Thoracic aorta (tissue), 2 donors: ENCODE measurements at places on chromosomes 2 and 18. TPM values are rescaled to one million over a fixed set of nuclear protein-coding genes. Genes with fewer than 3 reads are reported as not detected.

- H3K4me3 ChIP-seq: no peak overlapping the region
- H3K4me1 ChIP-seq: no peaks in the 10 kb centered on the region
- H3K36me3 ChIP-seq: no peaks in the 10 kb centered on the region
- H3K27ac ChIP-seq: no peak overlapping the region
- no peaks in the 10 kb centered on the region for H3K27me3 ChIP-seq
Measured at GRCh38 chr2:116719836-116720235, 1094.7 kb upstream of the DDX18 start.

GRCh38 chr2:86333378-86333777 lies 4.0 kb downstream of the REEP1 start:
- H3K36me3 ChIP-seq: no peaks in the 10 kb centered on the region
- no peak for DNase-seq
- peaks cover 24% of the 10 kb centered on the region for H3K4me1 ChIP-seq
- no peak overlapping the region for H3K27ac ChIP-seq

The KIF5C gene
- 4.5 TPM for total RNA-seq

- no peaks in the 10 kb centered on the region for H3K27me3 ChIP-seq
- H3K4me1 ChIP-seq: peaks cover 85% of the 10 kb centered on the region
- H3K4me3 ChIP-seq: no peak overlapping the region
- peaks cover 3% of the 10 kb centered on the region for H3K36me3 ChIP-seq
Measured at GRCh38 chr2:1654696-1655374, 89.5 kb downstream of the PXDN start.

GRCh38 chr18:27120246-27120645 lies 64.9 kb downstream of the CHST9 start:
- H3K27ac ChIP-seq: no peak overlapping the region
- no peak for DNase-seq
- no peaks in the 10 kb centered on the region for H3K27me3 ChIP-seq
- H3K36me3 ChIP-seq: no peaks in the 10 kb centered on the region
- no peaks in the 10 kb centered on the region for H3K4me1 ChIP-seq
- H3K4me3 ChIP-seq: no peak overlapping the region

DNA sequence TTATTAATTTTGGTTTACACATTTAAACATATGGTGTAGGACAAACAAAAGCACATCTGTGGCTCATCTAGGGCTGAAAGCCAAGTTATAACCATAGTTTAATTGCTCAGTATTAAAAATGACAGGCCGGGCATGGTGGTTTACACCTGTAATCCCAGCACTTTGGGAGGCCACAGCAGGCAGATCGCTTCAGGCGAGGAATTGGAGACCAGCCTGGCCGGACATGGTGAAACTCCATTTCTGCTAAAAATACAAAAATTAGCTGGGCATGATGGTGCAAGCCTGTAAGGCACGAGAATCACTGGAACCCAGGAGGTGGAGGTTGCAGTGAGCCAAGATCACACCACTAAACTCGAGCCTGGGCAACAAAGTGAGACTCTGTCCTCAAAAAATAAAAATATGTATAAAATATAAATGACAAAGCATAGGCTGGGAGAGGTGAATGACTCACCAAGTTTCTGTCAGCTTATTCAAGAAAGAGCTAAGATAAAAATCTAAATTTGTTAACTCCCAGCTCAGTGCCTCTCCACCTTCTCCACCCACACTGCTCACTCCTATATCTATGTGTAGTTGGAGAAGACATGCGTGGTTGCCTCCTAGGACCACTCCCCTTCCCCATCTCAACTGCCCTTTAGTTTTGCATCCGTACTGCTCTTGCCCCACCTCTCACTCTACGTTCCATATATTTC lies 79.2 kb upstream of the PID1 start:
- no peak for DNase-seq
- H3K27ac ChIP-seq: no peak overlapping the region
- H3K27me3 ChIP-seq: no peaks in the 10 kb centered on the region
- no peaks in the 10 kb centered on the region for H3K36me3 ChIP-seq
- H3K4me1 ChIP-seq: no peaks in the 10 kb centered on the region
- H3K4me3 ChIP-seq: no peak overlapping the region

- DNase-seq: no peak
- peaks cover 3% of the 10 kb centered on the region for H3K36me3 ChIP-seq
- no peak overlapping the region for H3K4me3 ChIP-seq
- peak overlapping the region; percentile 8 for H3K27ac ChIP-seq
- no peaks in the 10 kb centered on the region for H3K27me3 ChIP-seq
Measured at GRCh38 chr18:62284637-62285036, 40.5 kb upstream of the TNFRSF11A start.

- no peaks in the 10 kb centered on the region for H3K27me3 ChIP-seq
- H3K4me1 ChIP-seq: peaks cover 13% of the 10 kb centered on the region
- no peak for DNase-seq
- no peaks in the 10 kb centered on the region for H3K36me3 ChIP-seq
- H3K4me3 ChIP-seq: no peak overlapping the region
Measured at GRCh38 chr2:28977176-28977875, 3.8 kb upstream of the TOGARAM2 start.

DNA sequence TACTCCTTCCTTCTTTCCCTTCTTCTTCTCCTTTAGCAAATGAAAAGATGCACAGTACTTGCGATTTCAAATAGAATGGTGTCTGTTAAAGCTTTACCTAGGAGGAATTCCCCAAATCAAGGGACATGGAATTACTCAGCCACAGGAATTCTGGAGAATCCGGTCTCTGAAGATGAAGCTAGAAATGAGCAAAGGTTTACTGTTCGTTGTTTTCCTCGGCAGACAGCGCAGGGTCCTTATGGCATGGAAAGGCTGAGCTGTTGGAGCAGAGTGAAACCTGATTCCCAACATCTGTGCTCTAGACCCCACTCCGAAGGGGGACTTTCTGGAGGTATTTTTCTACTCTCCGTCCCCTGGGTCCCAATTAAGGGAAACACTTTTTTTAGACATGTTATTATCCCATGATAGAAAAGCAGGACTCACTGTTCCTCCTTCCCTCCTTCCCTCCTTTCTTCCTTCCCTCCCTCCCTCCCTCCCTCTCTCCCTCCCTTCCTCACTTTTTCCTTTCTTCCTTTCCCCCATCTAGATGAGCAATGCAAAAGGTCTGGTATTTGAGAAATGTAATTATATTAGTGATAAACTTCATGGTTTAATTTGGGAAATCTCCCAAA lies 47.1 kb downstream of the CDCA7 start:
- DNase-seq: no peak
- peak overlapping the region; percentile 56 for H3K4me3 ChIP-seq
- H3K36me3 ChIP-seq: no peaks in the 10 kb centered on the region
- H3K27ac ChIP-seq: no peak overlapping the region

- peaks cover 13% of the 10 kb centered on the region for H3K4me1 ChIP-seq
- no peak for DNase-seq
- H3K27me3 ChIP-seq: no peaks in the 10 kb centered on the region
- no peak overlapping the region for H3K27ac ChIP-seq
- no peak overlapping the region for H3K4me3 ChIP-seq
- peaks cover 24% of the 10 kb centered on the region for H3K36me3 ChIP-seq
Measured at GRCh38 chr2:203061346-203061745, 46.7 kb downstream of the NBEAL1 start.

GRCh38 chr2:106130251-106130998 lies 63.7 kb downstream of the UXS1 start:
- no peaks in the 10 kb centered on the region for H3K27me3 ChIP-seq
- H3K27ac ChIP-seq: no peak overlapping the region
- H3K4me3 ChIP-seq: no peak overlapping the region
- no peaks in the 10 kb centered on the region for H3K36me3 ChIP-seq
- no peak for DNase-seq
- H3K4me1 ChIP-seq: no peaks in the 10 kb centered on the region

- H3K36me3 ChIP-seq: no peaks in the 10 kb centered on the region
- H3K27me3 ChIP-seq: no peaks in the 10 kb centered on the region
- no peak overlapping the region for H3K4me3 ChIP-seq
- H3K27ac ChIP-seq: no peak overlapping the region
- no peak for DNase-seq
Measured at GRCh38 chr18:35827275-35827902, 145.1 kb upstream of the RMP24 start.

GRCh38 chr2:43399515-43400264 lies 173.3 kb upstream of the ZFP36L2 start:
- no peaks in the 10 kb centered on the region for H3K27me3 ChIP-seq
- H3K4me1 ChIP-seq: peaks cover 15% of the 10 kb centered on the region
- no peaks in the 10 kb centered on the region for H3K36me3 ChIP-seq
- H3K4me3 ChIP-seq: no peak overlapping the region
- DNase-seq: no peak

The GALNT5 gene
- 3.4 TPM for total RNA-seq

GRCh38 chr2:84858937-84859336 lies 21.9 kb downstream of the TRABD2A start:
- H3K4me1 ChIP-seq: no peaks in the 10 kb centered on the region
- no peaks in the 10 kb centered on the region for H3K27me3 ChIP-seq
- DNase-seq: no peak

The CD8A gene
- 4.4 TPM for total RNA-seq

DNA sequence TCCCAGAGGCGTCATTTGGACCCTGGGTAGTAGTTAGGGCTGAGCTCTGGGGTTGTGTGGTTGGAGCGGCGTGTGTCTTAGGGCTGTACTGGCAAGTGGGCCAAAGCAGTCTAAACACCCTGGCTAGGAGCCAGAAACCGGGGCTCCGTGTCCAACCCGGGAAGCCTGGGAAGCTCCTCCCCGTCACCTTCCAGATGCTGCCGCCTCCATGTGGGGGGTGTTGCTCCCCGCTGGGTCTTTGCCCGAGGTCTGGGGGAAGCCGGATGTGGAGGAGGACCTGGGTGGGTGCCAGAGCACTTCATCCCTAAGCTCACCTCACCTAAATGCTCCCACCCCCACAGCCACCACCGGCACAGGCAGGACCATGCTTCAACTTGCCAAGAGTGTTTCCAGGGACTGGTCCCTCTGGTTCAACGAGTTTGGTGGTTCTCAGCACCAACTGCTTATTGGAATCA lies 25.4 kb downstream of the TET3 start:
- no peaks in the 10 kb centered on the region for H3K36me3 ChIP-seq
- no peaks in the 10 kb centered on the region for H3K4me1 ChIP-seq
- no peaks in the 10 kb centered on the region for H3K27me3 ChIP-seq
- H3K4me3 ChIP-seq: no peak overlapping the region
- no peak overlapping the region for H3K27ac ChIP-seq

GRCh38 chr2:159146996-159147666 lies 139.4 kb downstream of the WDSUB1 start:
- H3K4me1 ChIP-seq: no peaks in the 10 kb centered on the region
- H3K36me3 ChIP-seq: no peaks in the 10 kb centered on the region
- DNase-seq: no peak
- no peak overlapping the region for H3K27ac ChIP-seq
- H3K4me3 ChIP-seq: no peak overlapping the region

DNA sequence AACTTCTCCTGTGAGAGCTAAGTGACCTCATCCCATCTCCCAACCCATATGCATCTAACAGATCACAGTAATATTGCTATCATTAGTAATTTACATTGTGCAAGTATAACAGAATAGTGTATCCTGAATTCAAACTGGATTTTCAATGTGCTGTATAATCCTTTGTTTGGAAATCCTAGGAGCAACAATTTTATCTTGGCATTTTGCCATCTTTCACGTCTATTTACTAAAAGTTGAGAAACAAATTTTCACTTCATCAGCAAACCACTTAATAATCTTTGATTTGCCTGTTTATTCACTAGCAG lies 3.8 kb downstream of the HNRNPLL start:
- no peaks in the 10 kb centered on the region for H3K27me3 ChIP-seq
- H3K36me3 ChIP-seq: no peaks in the 10 kb centered on the region
- no peak for DNase-seq
- H3K27ac ChIP-seq: no peak overlapping the region

The LYG1 gene
- total RNA-seq: 5.8 TPM

DNA sequence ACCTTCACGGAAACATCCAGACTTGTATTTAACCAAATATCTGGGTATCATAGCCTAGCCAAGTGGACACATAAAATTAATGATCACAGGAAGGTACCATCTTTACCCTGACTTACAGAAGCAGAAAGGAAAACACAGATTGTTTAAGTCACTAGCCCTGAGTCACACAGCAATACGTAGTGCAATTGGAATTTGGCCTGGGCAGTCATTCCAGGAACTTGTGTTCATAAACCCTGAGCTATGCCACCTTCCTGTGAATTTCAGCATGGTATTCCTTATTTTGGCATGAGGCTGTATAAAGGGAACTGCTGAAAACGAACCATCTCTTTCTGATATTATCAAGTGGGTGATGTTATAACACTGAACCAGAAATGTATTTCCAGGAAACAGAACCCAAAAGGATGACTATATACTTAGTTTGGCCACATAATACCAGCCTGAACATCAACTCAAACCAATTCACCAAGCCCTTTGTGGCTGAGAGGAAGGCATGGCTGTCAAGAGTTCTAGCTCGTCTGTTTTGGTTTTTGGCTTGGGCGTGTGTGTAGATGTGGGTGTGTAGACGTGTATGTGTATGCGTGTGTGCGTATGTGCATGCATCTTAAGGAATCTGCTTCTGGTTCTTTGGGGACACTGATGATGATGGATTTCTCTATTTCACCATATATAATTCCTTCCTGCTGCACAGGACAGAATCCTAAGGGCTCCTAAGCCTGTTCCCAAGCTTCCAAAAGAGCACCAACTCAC lies 533.4 kb upstream of the ID2 start:
- H3K27me3 ChIP-seq: no peaks in the 10 kb centered on the region
- no peak overlapping the region for H3K4me3 ChIP-seq
- H3K27ac ChIP-seq: peak overlapping the region; percentile 67

DNA sequence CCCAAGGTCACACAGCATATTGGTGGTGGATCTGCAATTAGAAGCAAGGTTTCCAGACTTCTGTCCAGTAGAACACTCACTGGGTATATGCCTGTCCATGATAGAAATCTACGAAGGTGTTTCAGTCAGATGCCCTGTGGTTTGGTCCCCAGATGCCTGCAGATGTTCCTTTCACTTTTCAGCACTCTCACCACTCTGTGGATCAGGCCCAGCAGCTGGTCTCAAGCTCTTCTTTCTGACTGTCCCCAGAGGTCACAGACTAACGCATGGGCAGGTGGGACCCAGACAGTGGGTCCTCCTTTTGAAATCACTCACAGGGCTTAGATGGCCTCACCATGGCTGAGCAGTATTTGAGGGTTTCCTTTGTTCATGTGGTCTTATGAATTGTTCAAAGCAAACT lies 376.5 kb downstream of the ALK start:
- no peaks in the 10 kb centered on the region for H3K36me3 ChIP-seq
- no peak for DNase-seq
- no peak overlapping the region for H3K4me3 ChIP-seq
- H3K27me3 ChIP-seq: no peaks in the 10 kb centered on the region
- no peaks in the 10 kb centered on the region for H3K4me1 ChIP-seq

GRCh38 chr2:234845602-234846590 lies 105.9 kb upstream of the SH3BP4 start:
- no peak for DNase-seq
- no peak overlapping the region for H3K4me3 ChIP-seq
- no peak overlapping the region for H3K27ac ChIP-seq
- H3K36me3 ChIP-seq: no peaks in the 10 kb centered on the region
- no peaks in the 10 kb centered on the region for H3K27me3 ChIP-seq
- H3K4me1 ChIP-seq: no peaks in the 10 kb centered on the region
